GDM1 (cell line): ENCODE measurements at places on chromosomes 2 and 18.

GRCh38 chr18:10230072-10230471 lies 224.4 kb upstream of the APCDD1 start:
- no peak for DNase-seq

DNA sequence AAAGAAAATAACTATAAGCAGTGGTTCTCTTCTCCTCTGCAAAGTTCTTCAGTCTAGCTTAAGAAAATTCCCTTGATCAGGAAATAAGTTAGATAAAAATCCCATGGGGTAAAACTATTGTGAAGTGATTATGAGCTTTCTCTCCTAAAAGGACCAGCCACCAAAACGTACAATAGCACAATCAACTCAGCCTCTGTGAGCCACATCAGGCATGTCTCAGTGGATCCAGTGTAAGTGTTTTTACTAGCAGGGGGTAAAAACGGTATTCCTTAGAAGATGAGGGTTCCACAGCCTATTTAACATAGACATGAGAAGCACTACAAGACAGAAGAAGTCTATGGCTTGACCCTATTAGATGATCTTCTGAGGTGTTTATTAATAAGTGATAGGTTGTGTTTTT lies 503.2 kb downstream of the PIK3C3 start:
- DNase-seq: no peak

DNA sequence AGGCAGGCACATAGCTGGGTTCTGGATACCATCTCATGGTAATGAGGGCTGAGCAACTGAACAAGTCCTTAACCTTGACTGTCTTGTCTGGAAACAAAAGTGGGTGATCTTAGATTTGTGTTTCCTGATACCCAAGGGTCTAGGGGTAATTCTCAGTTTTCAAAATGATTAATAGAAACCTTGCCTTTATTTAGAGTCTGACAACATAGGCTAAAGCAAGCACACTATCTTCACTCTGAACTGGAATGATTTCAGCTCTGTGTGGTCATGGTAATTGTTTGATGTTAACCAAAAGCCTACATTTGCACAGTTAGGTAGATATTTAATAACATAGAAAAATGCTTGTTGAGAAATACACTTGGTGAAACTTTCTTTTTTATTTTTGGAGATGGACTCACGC lies 6.8 kb upstream of the LAMA3 start:
- DNase-seq: no peak

DNA sequence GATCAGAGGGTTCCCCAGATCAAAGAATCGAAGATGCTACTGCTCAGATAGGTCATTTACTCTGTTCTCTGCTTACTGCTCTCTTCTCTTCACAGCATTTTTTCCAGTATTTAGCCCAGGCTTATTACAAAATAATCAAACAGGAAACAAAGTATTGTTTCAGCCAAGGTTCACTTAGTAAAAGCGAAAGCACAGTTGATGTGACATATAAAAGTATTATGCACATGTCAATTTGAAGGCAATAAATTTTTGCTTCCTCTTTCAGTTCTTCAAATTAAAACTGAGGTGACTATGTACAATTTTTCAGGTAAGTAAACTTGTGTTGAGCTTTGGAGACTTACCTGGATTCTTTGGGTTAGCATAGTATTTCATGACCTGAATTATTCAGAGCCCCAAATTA lies 262.8 kb upstream of the CHST9 start:
- no peak for DNase-seq

GRCh38 chr2:57536535-57537231 lies 509.9 kb upstream of the VRK2 start:
- DNase-seq: no peak

GRCh38 chr2:17495590-17495989 lies 22.6 kb downstream of the RAD51AP2 start:
- no peak for DNase-seq

GRCh38 chr2:3075991-3076340 lies 301.7 kb downstream of the EIPR1 start:
- DNase-seq: no peak

- no peak for DNase-seq
Observed at GRCh38 chr18:79684787-79685186, 5.2 kb downstream of the CTDP1 start.

DNA sequence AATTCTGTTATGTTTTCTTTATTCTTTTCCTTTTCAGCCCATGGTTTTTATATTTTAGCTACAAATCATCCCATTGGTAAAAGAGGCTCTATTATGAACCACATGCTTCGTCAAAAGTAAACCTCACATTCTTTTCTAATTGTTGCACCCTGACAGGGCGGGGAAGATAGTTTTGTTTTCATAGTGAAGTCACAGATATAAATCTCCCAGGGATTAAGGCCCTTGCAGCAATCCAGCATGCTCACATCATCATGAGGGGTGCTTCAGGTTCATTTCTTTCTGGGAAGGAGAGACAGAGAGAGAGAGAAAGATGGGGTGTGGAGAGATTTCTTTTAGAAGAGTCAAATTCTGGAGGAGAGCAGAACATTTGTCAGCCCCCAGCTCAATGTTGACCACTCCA lies 124.5 kb upstream of the CDC42EP3 start:
- no peak for DNase-seq

- no peak for DNase-seq
Observed at GRCh38 chr2:168075446-168075845, 171.9 kb downstream of the STK39 start.

DNA sequence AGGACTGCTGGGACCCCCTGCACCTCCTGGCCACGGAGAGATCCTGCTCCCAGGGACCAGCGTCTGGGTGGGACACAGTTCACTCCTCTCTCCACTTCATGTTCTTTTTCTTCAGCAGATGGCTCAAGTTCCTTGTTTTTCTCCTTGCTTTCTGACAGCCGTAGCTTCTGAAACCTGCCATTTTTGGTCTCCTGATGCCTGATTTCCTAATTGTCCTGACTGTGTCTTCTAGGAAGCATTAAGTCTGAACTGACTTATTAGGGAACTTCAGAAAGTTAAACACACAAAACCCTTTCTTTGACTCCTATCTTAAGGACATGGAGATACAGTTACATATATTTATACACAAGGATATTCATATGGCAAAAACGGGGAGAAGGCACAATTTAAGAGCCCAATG lies 22.7 kb downstream of the CNNM4 start:
- no peak for DNase-seq

- DNase-seq: no peak
Observed at GRCh38 chr2:111072220-111072871, 48.4 kb upstream of the BCL2L11 start.

GRCh38 chr18:70513502-70514171 lies 224.8 kb downstream of the SOCS6 start:
- DNase-seq: no peak

DNA sequence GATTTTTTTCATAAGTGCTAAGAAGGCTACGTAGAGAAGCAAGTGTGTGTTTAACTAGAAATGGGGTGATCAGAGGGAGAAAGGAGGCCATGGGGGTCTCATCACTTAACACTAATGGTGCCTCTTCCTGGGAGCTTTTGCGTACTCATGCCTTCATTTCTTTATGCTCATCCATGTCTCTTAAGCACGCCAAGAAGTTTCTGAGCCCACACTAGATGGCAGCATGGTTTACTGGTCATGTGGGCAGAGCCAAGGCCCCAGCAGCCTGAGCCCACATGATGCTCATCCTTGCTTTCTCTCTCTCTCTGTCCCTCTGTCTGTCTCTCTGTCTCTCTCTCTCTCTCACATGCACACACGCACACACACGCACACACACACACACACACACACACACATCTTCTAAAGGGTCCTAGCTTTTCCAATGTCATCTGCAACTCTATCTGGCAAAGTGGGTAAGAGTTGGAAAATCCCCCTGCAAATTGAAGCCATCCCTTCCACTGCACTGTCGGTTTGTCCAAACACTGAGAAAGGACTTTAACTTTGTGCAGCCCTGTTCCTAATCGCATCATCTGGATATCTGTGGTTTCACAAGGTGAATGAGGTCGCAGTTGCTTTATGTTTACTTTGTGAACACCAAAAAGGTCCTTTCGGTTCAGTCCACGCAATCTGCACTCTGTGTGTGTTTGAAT lies 137.1 kb upstream of the CCDC68 start:
- DNase-seq: no peak

DNA sequence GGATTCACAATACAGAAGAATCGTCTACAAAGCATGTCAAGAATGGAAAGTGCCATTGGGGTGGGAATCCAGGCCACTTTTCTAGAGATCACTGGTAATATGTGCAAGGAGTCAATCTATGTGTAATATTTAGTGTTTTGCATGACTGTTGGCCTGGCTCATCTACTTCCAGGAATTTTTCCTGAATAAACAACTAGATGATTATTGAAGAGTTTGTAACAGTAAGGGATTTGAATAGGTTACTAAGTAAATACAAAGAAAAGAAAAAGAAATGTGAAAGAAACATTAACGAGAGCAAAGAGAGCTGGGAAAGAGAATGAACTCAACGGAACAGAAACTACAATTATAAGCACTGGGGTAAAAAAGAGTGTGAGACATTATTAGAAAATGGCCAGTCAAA lies 406.0 kb downstream of the TGIF1 start:
- no peak for DNase-seq

DNA sequence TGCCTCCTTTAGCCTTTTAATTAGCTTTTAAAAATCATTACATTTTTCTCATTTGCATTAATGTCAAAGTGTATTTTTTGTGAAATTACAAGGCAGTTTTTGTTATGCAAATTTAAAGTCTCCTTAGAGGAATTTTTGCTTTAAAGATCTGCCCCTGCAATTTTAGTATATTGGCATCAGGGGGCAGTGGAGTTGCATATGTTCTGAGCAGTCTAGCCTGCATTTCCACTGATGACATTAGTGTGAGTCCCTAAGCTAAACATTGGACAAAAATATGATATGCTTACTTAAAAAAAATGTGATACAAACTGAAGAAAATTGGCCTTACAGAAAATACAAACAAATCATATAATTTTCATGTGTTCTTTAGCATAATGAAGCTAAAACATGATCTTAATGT lies 426.5 kb downstream of the SLC4A3 start:
- no peak for DNase-seq

GRCh38 chr18:42801706-42802105 lies 313.8 kb downstream of the RIT2 start:
- no peak for DNase-seq

GRCh38 chr2:223815186-223815883 lies 22.0 kb downstream of the AP1S3 start:
- DNase-seq: no peak

DNA sequence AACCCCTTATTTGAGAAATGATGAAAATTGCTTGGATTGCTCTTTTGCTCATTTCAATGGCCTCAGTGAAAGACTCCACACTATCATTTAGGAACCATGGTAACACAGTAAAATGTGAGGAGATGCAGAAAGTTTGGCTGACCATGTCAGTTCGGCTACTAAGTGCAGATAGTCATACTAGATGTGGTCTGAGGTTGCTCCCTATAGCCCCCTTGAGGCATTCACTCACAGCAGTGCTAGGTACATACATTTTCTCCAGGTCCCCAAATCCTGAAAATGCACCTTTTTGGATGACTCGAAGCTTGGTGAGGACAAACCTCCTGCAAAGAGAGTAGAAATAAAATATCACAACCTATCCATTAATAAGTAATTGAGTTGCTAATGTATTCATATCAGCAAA lies 86.3 kb downstream of the FSHR start:
- DNase-seq: no peak

DNA sequence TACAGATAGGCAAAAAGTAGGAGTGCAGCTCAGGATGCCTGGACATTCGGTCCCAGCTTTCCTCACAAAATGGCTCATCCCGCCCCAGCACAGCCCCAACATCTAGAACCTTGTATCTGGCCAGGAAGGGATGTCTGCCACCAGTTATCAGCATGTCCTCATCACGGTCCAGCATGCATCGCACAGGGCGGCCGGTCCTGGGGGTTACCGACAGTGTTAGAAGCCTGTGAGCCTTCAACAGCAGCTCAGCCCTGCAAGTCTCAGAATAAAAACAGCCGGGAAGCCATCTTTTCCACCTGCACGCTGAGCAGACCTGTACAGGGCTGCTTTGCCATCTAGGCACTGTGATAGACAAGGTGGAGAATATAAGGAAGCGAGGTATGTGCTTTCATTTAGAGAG lies 49.2 kb downstream of the XDH start:
- DNase-seq: no peak

- DNase-seq: no peak
Observed at GRCh38 chr18:49849331-49850217, 36.2 kb upstream of the ACAA2 start.

DNA sequence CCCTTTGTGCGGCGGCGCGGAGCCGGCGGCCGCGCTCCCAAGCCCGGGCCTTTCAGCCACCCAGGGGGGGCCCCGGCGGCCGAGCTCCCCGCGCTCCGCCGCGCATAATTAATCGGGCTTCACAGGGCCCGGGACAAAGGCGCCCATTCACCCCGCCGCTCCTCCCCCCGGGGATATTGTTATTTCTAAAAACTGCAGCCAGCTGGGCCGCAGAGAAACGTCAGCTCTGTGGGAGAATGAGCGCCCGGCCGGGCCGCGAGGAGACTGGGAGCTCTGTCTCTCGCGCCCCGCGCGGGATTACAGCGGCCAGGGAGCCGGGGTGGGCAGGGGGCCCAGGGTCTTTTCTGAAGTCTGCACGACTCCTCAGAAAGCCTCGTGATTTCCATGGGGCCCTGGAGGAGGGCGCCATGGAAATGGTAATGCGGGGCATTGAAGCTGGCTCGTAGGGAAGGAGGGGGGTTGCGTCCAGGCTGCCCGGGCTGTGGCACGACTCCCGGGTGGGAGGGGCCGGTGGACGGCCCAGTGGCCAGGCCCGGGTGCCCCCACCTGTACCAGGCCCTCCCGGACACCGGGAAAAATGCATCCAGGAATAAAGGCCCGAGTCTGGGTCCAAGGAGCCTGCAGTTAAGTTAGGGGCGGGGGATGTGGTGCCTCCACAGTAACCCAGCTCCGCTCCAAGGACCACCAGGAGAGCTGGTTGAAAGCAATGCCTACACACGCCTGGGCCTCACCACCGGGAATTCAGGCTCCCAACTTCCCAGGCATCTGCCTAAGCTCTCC lies 125.3 kb downstream of the ZFP36L2 start:
- no peak for DNase-seq

DNA sequence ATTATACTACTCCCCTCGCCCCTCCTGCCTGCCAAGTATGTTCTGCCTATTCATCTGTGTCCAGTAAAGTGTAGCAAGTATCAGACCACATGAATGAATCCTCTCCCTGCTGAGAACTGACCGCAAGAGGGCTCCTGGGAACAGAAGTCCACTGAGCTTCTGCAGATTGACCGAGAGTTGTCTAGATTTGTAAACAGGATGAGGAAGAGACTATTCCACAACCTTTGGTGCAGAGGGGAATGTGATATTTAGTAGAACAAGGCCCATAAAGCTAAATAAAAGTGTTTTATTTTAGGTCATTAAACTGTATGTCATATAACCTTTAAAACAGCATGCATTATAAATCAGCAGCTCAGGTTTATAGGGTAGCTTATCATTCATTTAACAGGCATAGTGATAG lies 377.0 kb downstream of the DCC start:
- DNase-seq: no peak

DNA sequence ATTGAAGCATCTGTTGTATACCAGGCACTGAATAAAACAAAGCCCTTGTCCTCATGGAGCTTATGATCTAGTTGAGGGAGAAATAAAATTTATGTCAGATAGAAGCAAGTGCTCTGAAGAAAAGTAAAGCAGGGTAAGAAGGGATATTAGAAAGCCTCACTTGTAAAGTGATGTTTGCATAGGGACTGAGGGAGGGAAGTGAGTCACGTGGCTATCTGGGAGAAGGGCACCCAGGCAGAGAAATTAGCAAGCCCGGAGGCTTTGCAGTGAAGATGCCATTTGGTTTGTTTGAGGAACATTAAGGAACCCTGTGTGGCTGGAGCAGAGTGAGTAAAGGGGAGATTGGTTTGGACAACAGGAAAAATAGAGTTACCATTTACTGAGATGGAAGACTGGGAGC lies 52.1 kb downstream of the RBBP8 start:
- DNase-seq: no peak

- DNase-seq: no peak
Observed at GRCh38 chr2:73386894-73387636, 1.4 kb downstream of the ALMS1 start.
